Activated gamma-delta T cell treated with Interleukin-2 at 50 U/mL for 16 hours (primary cell): ENCODE measurements at places on chromosomes 11 and 22.

DNA sequence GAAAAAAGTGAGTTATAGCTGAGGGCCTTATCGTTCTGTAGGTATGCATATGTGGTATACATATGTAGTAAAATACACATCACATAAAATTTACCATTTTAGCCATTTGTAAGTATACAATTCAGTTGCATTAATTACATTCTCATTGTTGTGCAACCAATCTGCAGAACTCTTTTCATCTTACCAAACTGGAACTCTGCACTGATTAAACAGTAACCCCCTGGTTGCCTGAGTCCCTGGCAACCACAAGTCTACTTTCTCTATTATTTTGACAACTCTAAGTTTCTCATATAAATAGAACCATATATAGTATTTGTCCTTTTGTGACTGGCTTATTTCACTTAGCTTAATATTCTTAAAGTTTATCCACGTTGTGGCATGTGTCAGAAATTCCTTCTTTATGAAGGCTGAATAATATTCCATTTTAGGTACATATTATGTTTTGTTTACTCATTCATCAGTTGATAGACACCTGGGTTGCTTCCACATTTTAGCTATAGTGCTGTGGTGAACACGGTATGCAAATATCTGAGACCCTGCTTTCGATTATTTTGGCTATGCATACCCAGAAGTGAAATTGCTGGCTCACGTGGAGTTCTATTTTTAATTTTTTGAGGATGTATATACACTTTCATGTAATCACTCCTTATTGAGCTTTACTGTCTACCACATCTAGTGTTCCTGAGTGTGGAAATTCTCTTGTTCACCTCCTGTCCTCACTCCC is 1.6 kb upstream of the DDX10 start:
- DNase-seq = no peak

DNA sequence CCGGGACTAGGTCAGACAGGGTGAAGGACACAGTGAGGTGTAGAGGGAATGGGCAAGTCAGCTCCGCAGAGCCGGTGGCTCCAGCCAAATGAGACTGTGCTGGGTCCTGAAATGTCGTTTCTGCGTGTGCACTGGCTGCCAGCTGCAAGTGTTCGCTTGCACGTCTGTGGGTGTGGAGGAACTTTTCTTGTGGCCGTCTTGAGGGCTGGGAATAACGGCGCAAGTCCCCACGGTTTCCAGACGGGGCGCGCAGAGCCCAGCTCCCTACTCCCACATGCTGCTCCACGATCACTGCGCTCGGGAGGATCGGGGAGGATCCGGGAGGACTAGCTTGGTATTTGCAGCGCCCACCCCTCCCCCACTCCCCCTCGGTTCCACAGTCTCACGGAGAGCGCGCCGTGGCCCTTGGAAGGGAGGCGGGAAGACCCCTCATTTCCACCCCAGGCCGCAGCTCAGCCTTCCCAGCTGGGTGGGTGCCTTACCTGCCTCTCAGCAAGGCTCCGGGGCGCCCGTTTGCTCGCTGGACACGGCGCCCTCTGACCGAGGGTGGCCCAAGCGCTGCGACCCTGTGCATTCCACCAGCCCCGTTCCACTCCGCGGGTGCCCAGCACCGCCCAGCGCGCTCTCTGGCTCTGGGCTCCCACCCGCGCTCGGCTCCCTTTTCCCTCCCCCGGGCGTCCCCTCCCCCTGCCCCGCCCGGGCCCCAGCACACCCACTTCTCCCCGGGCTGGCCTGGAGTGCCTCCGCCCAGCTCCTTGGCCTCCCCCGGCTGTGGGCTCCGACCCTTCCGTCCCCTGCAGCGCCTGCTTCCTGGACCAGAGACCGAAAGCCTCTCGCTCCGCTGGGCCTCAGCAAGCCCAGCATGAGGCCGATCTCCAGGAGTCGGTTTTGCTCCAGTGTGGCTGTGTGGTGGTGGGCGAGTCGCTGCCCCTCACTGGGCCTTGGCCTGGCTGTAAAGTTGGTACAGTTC is at the start of gene KCNE3:
TSS of gene KCNE3 (minus strand) at position 634 of the 970 bp plus-strand sequence. CDS start 9,986 bp downstream, outside the sequence.
- no peak for DNase-seq

DNA sequence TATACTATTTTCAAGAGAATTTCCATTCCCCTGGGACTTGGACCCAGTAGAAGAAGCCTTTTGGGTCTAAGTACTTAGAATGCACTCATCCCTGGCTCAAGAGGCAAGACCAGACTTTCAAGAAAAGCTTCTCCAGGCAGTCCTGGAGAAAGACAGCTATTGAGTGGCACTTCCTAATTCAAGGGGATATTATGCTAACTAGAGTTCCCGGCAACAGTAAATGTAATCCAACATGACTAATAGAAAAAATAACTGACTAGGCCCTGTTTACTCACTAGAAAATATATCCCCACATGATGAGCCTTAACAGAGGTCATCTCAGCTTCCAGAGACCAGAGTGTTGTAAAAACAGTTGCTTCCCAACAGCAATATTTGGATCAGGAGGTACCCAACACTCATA is 47.2 kb upstream of the AKIP1 start:
- no peak for DNase-seq

DNA sequence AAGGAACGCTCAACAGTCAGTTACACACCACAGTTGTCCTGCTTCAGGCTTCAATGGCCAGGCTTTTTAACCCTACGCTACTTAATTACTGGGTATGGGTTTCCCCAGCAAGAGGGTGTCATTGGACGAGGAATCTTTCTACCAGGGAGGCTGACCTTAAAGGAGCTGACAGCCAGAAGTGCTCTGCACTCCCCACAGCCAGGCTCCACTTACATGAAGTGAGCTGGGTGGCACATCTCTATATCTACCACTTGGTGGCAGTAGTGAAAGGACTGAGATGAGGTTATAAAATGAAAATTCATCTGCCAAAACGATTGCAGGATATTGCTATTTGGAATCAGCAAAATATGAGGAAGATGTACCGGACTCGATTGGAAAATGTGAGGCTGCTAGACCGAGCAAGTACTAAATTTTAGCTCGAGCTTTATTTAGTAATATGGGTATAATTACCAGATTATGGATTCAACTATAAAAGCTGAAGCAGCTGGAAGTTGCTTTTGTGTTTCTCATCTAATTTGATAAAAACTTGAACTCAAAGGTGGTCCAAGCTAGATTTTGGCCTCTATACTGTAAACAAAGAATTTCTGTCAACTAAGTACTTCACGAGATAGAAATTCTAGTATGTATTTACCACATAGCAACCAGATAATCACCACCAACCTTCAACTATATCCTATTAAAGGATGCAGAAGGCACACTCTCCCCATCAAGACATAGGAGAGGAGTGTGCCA is 53.9 kb upstream of the CEP126 start:
- DNase-seq = peak; percentile 3

- DNase-seq = no peak
These were observed at the start of gene CSF2RB for GRCh38 chr22:36913427-36914389. TSS of gene CSF2RB (plus strand) at chr22:36913628. CDS start at chr22:36922208, 8,580 bp downstream.

GRCh38 chr11:47186700-47187695 is 764 bp upstream of the PACSIN3 start:
- no peak for DNase-seq

- no peak for DNase-seq
These were observed 101.1 kb upstream of the FAT3 start for GRCh38 chr11:92123540-92123939.

DNA sequence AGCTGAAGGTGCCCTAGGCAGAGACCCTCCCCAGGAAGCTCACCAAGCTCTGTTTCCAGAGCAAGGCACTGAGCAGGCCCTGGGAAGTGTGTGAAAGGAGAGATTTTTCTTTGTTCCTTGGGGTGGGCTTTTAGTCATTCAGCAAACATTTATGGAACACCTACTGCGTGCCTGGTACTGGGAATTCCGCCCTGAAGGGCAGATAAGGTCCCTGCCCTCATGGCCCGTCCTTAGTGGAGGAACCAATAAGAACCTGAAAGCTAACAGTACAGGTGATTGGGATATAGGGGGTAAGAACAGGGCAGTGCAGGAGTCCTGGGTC is 3.9 kb downstream of the TMEM134 start:
- DNase-seq = no peak

DNA sequence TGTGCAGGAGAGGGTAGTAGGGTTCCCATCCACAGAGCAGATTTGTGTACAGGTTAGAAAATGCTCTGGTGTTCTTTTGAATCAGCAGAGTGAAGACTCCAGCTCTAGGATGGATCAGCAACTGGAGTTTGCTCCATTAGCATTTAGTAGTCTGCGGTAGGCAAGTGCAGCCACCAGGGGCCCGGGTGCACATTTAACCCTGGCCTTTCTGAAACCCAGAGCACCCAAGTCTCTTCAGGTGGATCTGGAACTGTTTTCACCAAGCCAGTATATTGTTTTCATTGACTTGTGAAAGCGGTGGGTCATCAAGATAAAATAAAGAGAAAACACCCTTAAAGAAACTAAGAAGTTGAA is 100.8 kb upstream of the CLPB start:
- no peak for DNase-seq

DNA sequence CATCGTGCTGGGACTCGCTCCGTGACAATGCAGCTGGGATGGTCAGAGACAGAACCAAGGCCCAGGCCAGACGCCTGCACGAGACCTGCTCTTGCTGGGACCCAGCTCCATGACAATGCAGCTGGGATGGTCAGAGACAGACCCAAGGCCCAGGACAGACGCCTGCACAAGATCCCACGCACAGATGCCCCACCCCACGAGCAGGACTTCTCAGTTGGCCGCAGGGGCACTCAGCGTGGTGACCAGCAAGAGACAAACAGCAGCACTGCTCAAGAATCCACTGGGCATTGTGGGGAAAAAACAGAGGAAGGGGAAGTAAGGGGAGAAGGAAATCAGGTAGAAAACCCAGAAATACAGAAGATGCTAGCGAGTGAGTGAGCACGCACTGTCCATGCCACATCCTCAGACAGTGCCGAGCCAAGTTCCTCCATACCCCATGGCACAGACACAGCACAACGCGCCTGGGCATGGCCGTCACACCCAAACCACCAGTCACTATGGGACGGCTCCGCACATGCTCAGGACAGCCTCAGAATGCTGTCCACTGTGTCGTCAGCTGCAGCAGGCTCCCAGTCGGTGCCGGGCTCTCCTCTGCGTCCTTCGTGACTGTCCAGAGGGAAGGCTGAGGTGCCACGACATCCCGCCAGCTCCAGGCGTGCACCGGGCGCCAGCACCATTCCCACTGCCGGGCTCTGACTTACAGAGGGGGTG is 44.5 kb downstream of the BRD1 start:
- no peak for DNase-seq

GRCh38 chr11:27509908-27510307 is 3.3 kb upstream of the LIN7C start:
- DNase-seq = no peak

- no peak for DNase-seq
These were observed 50.1 kb upstream of the MUC15 start for GRCh38 chr11:26622181-26622580.

DNA sequence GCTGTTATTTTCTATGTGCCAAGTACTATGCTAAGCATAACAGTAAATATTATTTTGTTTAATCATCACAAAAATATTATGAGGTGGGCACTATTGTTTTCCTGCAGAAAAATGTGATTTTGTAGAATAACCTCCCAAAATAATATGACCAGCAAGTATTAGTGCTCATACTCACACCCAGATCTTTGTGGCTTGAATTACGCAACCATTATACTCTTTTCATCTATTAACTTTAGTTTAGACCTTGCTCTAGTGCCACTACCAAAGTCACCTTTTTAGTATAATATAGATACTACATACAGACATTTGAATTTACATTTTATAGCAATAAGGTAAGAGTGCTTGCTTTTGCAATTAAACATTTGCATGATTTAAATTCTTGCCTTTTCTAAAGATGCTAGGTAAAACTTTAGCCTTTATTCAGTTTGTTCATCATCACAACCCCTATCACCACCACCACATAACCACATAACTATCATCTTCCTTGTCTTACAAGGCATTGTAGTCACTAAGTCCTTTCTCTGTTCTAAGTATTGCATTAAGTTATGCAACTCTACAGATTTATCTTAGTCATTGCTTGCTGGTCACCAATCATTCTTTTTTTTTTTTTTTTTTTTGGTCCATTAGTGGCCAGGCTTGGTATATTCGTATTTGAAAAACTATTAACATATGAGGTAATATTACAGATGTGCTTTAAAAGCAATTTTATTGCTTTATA is 68.4 kb downstream of the GAS2 start:
- DNase-seq = no peak

DNA sequence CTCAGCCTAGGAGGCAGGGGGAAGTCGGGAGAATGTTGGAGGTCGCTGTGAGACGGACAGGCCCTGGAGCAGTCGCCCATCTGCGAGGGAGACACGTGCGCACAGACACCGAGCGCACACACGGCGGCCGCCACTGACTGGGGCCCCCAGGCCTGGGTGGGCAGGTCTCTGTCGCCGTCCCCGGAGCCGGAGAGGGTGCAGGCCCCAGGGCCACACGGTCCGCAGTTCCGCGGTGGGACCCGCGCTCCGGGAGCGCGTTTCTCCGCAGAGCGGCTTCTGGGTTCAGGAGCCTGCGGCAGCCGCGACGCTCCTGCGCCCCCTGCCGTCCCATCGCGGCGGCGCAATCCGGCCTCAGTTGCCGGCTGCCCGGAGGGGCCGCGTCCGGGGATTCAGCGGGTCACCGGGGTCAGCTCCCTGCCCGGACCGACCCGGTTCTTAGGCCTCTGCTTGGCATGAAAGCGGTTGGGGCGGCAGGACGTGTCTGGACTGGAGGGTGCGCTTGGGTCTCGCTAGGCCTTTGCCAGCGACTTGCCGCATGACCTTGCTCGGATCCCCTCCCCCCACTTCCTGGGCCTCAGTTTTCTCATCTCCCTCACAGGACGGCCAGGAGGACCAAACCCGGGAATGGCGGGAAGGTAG is 31.2 kb downstream of the PDE2A start:
- DNase-seq = peak; percentile 49

- DNase-seq = peak; percentile 42
These were observed 56.7 kb downstream of the TP53I11 start for GRCh38 chr11:44893846-44894617.

DNA sequence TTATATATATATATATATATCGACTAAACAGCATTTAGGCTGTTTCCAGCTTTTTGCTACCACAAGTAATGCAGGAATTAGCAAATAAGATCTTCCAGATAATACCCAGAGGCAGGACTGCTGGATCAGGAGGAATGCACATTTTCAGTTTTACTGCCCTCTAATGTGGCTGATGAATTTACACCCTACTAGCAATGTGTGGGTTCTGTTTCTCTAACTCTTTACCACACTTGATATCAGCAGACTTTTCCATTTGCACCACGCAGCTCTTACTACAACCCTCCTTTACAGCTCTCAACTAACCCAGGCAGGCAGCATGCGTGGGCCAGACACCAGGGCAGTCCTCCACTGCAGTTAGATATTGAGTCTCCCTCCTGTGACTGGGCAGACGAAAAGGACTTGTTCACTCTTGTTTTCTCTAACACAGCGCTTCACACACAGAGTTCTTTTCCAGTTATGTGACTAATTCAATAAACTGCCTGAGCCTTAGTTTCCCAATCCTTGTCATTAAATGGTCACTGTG is 67.7 kb downstream of the IGLL5 start:
- no peak for DNase-seq

GRCh38 chr11:31887180-31887579 is 76.1 kb upstream of the PAX6 start:
- no peak for DNase-seq

DNA sequence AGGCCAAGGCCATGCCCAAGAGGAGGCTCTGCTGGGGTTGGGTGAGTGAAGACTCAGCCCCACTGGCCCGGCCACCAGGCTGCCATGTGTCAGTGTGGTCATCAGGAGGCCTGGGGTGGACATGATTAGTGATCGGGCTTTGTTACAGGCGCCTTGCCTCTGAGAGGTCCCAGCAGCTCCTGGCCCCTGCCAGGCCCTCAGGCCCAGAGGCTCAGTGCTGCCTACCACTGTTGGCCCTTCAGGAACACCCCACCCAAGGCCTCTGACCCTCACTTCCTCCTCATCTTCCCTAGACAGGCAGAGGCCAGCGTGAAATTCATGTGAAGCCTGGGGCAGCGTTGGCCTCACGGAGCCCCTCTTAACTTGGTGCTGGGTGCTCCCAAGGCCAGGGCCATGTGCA is 2.2 kb downstream of the MRPL23 start:
- DNase-seq = no peak
